ENCODE measurements at places on chromosomes 3 and 15. TPM values are rescaled to one million over a fixed set of nuclear protein-coding genes. Genes with fewer than 3 reads are reported as not detected.

Gene RBP2
- total RNA-seq, result not detected

Gene CERS3
- total RNA-seq, result not detected

- no peaks in the 10 kb centered on the region for H3K27me3 ChIP-seq
- no peaks in the 10 kb centered on the region for H3K36me3 ChIP-seq
- no peak overlapping the region for H3K27ac ChIP-seq
These were observed 23.2 kb upstream of the SNRPA1 start for GRCh38 chr15:101318147-101318819.

- H3K27ac ChIP-seq, result no peak overlapping the region
- no peaks in the 10 kb centered on the region for H3K4me1 ChIP-seq
- H3K36me3 ChIP-seq, result no peaks in the 10 kb centered on the region
- no peak for DNase-seq
These were observed 1.5 kb upstream of the SLC12A8 start for GRCh38 chr3:125213946-125214542.

GRCh38 chr3:193029800-193030199, 112.1 kb upstream of the MB21D2 start:
- H3K36me3 ChIP-seq, result no peaks in the 10 kb centered on the region
- H3K4me3 ChIP-seq, result no peak overlapping the region
- H3K27ac ChIP-seq, result no peak overlapping the region

- no peak overlapping the region for H3K4me3 ChIP-seq
- DNase-seq, result no peak
- no peaks in the 10 kb centered on the region for H3K36me3 ChIP-seq
- H3K4me1 ChIP-seq, result no peaks in the 10 kb centered on the region
- peaks cover 3% of the 10 kb centered on the region for H3K27me3 ChIP-seq
These were observed 35.0 kb upstream of the CFAP161 start for GRCh38 chr15:81098861-81099651.

Gene UBXN7
- 61.7 TPM for total RNA-seq

DNA sequence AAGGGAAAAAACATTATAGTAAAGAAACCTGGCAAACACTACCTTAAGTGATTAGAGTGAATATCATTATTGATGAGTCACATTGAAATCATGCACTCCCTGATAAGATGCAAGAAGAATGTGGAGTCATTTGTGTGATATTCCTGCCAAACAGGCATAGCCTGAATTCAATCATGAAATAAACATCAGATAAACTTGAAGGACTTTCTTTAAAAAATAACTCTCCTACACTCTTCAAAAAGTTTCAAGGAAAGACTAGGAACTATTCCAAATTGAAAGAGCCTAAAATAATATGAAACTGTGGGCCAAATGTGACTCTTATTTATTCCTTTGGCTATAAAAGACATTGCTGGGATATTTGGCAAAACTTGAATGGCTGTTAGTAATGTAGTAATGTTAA, 625.7 kb upstream of the LMCD1 start:
- H3K4me1 ChIP-seq, result no peaks in the 10 kb centered on the region
- no peak for DNase-seq
- no peaks in the 10 kb centered on the region for H3K36me3 ChIP-seq

DNA sequence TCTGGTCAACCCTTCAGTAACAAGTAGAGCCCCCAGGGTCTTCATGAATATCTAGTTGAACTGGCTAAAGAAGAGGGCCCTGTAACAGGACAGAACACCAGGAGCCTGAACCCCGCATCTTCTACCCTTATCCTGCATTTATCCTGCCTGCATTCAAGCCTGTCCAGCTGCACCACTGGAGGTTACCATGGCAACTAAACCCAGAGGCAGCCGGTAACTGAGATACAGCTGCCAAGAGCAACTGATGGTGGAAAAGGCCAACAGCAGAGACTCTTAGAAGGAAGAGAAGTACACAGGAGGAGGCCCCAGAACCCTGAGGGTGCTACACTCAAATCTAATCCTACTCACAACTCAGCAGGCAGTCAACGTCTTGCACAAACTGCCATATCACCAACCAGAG, 3.7 kb upstream of the PRKAR2A start:
- 0 out of 2 replicates have a peak, but pooled peaks cover 4% of the 10 kb centered on the region for H3K4me1 ChIP-seq
- DNase-seq, result no peak
- no peaks in the 10 kb centered on the region for H3K36me3 ChIP-seq
- no peaks in the 10 kb centered on the region for H3K27me3 ChIP-seq
- H3K27ac ChIP-seq, result no peak overlapping the region

DNA sequence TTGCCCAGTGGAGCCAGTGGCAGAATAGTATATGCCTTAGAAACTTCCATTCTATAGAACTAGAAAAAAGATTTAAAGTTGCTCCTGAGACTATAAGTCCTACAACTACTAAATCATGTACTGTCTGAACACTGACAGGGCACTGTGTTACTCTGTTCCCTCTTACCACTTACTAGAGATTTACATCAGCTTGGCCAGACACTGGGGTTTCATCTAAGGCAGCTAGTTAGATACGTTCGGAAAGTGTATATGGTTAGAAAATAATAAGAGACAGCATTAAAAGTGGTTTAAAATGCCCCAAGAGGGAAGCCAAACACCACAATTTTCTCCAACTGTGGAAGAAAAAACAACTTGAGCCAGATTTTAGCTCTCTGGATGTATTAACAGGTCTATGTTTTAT, 97.1 kb downstream of the FBN1 start:
- H3K4me1 ChIP-seq, result no peaks in the 10 kb centered on the region
- H3K4me3 ChIP-seq, result no peak overlapping the region
- no peaks in the 10 kb centered on the region for H3K27me3 ChIP-seq
- H3K27ac ChIP-seq, result no peak overlapping the region
- no peak for DNase-seq

Gene PLCH1
- 0.03 TPM for total RNA-seq

- H3K27ac ChIP-seq, result no peak overlapping the region
- no peaks in the 10 kb centered on the region for H3K4me1 ChIP-seq
- H3K27me3 ChIP-seq, result peaks cover 27% of the 10 kb centered on the region
- H3K36me3 ChIP-seq, result no peaks in the 10 kb centered on the region
- no peak overlapping the region for H3K4me3 ChIP-seq
These were observed 18.0 kb upstream of the DNAJC13 start for GRCh38 chr3:132399054-132399929.

DNA sequence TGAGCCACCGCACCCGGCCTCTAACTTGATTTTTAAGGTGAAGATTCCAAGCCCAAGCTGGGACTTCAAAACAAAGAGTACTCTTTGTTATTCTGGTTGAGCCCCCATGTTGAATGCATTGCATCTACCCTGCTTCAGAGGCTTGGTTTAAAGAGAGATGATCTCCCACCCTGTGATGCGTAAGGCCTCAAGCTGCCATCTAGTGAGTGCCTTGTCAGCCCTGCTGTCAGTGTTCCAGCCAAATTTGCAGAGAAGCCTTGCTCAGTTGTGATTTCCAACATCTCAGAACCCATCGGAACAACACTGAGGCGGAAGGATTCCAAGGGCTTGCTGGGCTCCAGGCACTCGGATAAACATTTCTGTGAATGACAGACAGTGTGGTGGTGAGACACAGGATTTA, 210.7 kb upstream of the RGMA start:
- H3K36me3 ChIP-seq, result no peaks in the 10 kb centered on the region
- no peak overlapping the region for H3K27ac ChIP-seq
- no peaks in the 10 kb centered on the region for H3K27me3 ChIP-seq
- no peak overlapping the region for H3K4me3 ChIP-seq
- no peaks in the 10 kb centered on the region for H3K4me1 ChIP-seq

Gene ASB14
- not detected for total RNA-seq

GRCh38 chr3:183094711-183095110, 4.6 kb downstream of the MCCC1 start:
- no peak overlapping the region for H3K4me3 ChIP-seq
- no peak overlapping the region for H3K27ac ChIP-seq
- peaks cover 7% of the 10 kb centered on the region for H3K4me1 ChIP-seq
- no peaks in the 10 kb centered on the region for H3K27me3 ChIP-seq
- no peak for DNase-seq

DNA sequence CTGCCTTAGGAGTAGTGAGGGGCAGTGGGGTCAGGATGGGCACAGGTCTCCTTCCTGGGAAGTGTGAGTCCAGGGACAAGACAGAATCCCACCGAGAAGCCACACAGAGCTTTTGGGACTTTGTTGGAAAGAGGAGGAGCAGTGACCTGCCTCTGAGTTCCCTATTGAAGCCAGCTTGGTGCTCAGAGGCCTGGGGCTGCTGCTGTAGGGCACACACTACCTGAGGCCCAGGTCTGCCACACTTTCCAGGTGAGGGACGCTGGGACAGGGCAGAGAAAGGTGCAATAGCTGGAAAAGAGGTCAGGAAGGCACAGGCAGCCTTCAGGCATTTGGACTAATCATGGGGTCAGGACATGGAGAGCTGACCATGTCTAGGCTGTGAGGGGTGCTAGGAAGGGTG, 67.7 kb downstream of the SCN5A start:
- H3K27me3 ChIP-seq, result no peaks in the 10 kb centered on the region
- no peak for DNase-seq
- no peaks in the 10 kb centered on the region for H3K4me1 ChIP-seq
- no peak overlapping the region for H3K4me3 ChIP-seq
- H3K27ac ChIP-seq, result no peak overlapping the region
- H3K36me3 ChIP-seq, result no peaks in the 10 kb centered on the region

DNA sequence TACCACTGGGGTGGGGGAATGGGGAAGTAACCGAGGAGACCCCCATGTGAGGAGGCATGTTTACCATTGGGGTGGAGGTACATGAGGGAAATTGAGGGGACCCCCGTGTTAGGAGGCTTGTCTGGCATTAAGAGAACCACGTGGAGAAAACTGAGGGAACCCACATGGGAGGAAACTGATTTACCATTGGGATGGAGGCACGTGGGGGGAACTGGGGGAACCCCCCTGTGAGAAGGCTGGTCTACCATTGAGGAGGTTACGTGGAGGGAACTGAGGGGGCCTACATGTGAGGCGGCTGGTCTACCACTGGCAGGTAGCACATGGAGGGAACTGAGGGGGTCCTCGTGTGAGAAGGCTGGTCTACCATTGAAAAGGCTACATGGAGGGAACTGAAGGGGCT, 159.4 kb downstream of the FBLN2 start:
- no peaks in the 10 kb centered on the region for H3K27me3 ChIP-seq
- H3K4me1 ChIP-seq, result no peaks in the 10 kb centered on the region
- no peaks in the 10 kb centered on the region for H3K36me3 ChIP-seq
- H3K4me3 ChIP-seq, result no peak overlapping the region

Gene A4GNT
- total RNA-seq, result not detected

- H3K36me3 ChIP-seq, result no peaks in the 10 kb centered on the region
- no peak for DNase-seq
- H3K27ac ChIP-seq, result peak overlapping the region; percentile 68
- no peaks in the 10 kb centered on the region for H3K27me3 ChIP-seq
- H3K4me1 ChIP-seq, result peaks cover 17% of the 10 kb centered on the region
- H3K4me3 ChIP-seq, result no peak overlapping the region
These were observed 151.9 kb upstream of the UBE2E1 start for GRCh38 chr3:23653647-23654525.

DNA sequence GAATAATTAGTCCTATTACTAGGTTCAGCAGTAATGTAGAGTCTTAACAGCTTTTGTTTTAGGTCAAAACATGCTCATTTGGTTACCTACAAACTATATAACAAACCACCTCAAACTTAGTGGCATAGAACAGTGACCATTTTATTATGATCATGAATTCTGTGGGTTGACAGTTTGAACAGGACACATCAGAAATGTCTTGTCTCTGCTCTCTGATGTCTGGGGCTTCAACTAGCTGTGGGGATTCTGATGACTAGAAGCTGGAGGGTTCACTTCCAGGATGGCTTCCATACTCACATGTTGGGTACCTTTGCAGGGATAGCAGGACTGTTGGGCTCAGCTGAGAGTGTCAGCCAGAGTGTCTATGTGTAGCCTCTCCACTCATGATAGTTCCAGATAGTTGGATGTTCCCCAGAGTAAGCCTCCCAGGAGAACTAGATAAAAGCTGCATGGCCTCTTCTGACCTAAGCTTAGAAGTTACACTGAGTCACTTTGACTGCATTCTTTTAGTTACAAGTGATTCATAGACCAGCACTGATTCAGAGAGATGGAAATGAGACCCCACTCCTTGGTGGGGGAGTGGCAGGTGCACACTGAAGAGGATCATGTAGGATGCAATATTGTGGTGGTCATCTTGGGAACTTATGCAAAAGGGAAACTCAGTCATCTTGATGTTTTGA, 32.6 kb downstream of the PLCL2 start:
- no peak for DNase-seq
- H3K4me1 ChIP-seq, result no peaks in the 10 kb centered on the region
- no peak overlapping the region for H3K27ac ChIP-seq
- H3K27me3 ChIP-seq, result no peaks in the 10 kb centered on the region

Measured in Panc1 (cell line).